Hindlimb muscle (tissue), 1 donor: ENCODE measurements at places on chromosomes 5 and 9. TPM values are rescaled to one million over a fixed set of nuclear protein-coding genes. Genes with fewer than 3 reads are reported as not detected.
A peak's percentile ranks its signal among the peaks of the same experiment; 100 is the strongest.

The MYMK gene
- polyA plus RNA-seq, result 82.7 TPM

DNA sequence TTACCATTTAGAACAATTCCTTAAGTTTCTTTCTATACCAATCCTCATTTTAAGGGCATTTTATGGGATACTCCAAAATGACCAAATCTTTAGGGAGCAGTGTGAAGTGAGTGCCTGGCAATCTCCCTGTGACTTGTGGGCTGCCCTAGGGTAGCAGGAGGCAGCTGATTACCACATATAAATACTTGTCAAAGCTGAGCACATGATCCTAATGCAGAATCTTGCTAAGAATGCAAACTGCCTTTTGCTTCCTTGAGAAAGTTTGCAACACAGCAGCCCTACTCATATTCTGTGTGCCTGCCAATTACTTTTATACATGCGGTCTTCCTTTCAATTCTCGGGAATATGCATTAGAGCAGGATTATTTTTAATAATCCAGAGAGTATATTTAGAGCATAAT is 18.2 kb upstream of the NREP start:
- DNase-seq, result no peak

The GGTA1 gene
- 10.2 TPM for polyA plus RNA-seq

The CCDC69 gene
- polyA plus RNA-seq, result 86.9 TPM

DNA sequence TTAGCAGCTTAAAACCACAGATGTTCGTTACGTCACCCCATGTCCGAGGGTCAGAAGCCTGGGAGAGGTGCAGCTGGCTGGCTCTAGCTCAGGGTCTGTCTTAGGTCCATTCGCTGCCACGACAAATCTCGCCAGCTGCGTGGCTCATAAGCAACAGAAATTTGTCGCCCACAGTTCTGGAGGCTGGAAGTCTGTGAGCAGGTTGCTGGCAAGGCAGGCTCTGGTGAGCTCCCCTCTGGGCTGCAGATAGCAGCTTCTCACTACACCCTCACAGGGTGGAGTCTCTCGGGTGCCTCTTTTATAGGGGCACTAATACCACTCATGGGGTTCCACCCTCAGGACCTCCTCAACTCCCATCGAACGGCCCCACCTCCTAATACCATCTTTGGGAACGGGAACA is 40.1 kb upstream of the FCN2 start:
- DNase-seq, result no peak

DNA sequence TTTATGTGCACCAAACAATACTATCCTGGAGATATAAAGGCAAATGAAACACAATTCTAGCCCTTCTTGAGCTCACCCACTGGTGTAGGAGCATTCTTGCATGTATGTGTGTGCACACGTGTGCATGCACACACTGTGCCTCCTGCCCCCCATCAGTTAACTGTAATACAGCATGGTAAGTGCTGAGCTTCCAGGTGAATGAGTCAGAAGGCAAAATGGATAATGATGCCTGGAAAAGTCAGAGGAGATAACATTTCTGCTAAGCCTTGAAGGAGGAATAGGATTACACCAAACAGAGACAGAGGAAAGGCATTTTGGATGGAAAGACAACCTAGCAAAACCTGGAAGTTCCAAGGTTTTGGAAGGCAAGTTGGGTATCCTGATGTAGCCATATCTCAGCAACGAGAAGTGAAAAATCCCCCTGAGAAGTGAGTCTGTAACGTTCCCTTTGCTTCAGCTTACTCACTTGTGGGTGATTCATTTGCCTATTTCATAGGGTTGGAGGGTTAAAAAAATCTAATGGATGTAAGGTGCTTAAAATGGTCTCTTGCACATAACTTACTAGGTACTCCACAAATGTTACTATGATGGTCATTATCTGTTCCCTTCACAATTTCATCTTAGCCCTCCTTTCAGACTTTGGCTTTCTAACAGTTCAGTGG is 101.4 kb upstream of the STC2 start:
- no peak for DNase-seq

GRCh38 chr5:112951124-112951702 is 25.4 kb upstream of the DCP2 start:
- no peak for DNase-seq

The ACTL7B gene
- polyA plus RNA-seq, result not detected

- DNase-seq, result no peak
Observed at GRCh38 chr9:98929071-98929470, 14.6 kb upstream of the COL15A1 start.

- peak; percentile 23 for DNase-seq
Observed at GRCh38 chr9:36772449-36773403, 200.0 kb downstream of the MELK start.

GRCh38 chr9:15354713-15355112 is 47.7 kb upstream of the TTC39B start:
- no peak for DNase-seq

GRCh38 chr5:111779922-111780292 is 22.9 kb upstream of the NREP start:
- DNase-seq, result peak; percentile 72

DNA sequence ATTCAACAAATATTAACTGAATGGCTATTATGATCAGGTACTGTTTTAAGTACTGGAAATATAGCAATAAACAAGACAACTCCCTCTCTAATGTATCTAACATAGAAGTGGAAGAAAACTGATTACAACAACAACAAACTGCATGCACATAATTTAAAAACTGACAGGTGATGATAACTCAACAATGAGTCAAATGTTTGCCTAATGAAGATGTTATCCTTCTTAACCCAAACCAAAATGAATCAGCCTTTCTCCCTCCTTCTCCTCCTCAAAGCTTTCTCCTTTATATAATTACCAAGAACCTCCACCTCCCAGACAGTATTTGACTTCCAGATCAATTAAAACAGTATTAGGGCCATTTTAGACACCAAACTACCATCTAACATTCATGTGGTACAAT is 49.3 kb downstream of the RICTOR start:
- DNase-seq, result no peak

GRCh38 chr9:135087489-135087792 is at the start of gene OLFM1:
OLFM1 (plus strand) TSS chr9:135087668; CDS start chr9:135087990, 322 bp downstream.
- DNase-seq, result peak; percentile 67

- no peak for DNase-seq
Observed at GRCh38 chr5:178341091-178341850, 108.7 kb upstream of the PHYKPL start.

- no peak for DNase-seq
Observed at GRCh38 chr5:93117751-93118531, 463.1 kb downstream of the NR2F1-AS1 start.

The QRFP gene
- 0.35 TPM for polyA plus RNA-seq

The ISL1 gene
- 0.28 TPM for polyA plus RNA-seq

DNA sequence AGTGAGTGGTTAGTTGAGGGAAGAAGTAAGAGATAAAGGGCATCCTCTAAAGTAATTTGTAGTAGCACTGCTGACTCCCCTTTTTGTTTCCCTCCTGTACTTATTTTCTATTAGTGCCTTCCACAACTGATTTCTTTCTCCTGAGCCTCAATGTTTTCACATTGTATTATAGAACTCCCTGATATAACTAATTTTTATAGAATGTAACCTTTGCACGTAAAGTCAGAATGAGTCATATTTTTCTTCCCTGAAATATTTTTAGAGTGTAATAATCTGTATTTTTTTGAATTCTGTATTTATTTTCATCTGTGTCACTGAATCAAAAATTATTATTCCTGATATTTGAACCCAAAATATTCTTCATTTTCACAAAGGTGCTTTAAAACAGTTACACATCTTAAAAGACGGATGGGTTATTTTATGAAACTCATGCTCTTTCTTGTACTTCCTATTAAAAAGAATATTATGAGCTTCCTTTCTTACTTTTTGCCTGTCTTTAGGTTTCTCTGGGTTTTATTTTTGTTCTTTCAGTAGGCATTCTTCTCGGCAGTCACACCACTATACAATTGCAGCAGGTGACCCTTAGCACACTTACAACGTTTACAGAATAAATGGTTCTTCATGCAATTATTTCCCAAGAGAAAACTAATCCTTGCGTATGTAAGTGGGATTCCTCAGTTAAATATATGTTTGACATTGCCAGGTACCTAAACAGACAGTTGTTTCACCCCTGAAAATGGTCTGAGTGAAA is 30.5 kb upstream of the DMRTA1 start:
- DNase-seq, result no peak

DNA sequence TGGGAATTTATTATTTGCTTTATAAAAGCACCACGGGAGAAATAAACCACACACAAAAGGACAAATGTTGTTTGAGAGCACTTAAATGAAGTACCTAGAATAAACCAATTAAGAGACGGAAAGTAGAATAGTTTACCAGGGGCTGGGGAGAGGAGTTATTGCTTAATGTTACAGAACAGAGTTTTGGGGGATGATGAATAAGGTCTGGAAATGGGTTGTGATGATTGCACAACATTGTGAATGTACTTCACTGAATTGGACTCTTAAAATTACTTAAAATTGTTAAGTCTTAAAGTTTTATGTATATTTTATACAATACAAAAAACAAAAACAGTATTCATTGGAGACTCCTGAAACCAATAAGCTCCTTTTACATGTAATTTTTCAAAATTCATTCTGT is 1.5 kb downstream of the ZBTB43 start:
- DNase-seq, result no peak

DNA sequence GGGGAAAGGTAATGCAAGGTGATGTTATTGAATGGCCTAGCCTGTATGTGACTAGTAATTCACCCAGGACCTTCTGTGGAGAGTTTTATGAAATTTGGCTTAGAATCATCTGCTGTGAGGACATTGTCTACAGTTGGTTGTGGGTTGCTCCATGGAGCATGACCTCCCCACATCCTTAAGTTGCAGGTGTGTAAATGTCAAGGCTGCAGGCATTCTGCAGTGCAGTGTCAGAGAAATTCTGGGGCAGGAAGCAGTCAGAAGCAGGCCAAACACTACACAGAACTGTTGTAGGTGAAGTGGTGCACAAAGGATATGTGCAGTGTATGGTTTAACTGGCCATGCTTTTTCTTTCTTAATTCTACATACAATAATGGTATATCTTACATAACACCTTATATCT is 588.3 kb downstream of the EBF1 start:
- DNase-seq, result no peak

DNA sequence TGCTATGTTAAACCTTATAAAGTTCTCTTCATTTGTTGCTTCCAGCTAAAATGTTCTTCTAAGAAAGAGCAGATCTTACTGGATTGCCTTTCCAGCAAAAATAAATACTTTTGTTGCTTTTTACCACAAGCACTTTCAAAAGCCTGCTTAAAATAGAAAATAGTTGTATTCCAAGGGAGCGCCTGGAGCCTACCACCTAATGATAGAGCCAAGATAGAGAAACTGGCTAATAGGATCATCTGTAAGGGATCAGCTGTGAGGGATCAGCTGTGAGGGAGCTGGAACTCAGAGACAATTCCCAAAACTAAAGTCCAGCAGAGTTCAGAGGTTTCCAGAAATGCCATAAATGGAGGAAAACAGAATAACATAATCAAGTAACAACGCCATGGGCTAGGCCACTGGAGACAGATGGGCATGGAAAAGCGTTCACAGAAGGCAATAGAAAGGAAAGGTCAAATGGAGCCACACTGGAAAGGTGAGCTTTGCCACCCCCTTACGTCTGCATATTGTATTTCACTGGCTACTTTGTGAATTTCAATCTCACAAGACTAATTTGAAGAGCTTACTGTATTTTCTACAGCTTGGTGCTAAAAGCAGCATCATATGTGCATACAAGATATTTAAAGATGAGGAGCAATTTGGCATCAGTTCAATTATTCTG is 140.6 kb upstream of the TLE4 start:
- DNase-seq, result no peak

DNA sequence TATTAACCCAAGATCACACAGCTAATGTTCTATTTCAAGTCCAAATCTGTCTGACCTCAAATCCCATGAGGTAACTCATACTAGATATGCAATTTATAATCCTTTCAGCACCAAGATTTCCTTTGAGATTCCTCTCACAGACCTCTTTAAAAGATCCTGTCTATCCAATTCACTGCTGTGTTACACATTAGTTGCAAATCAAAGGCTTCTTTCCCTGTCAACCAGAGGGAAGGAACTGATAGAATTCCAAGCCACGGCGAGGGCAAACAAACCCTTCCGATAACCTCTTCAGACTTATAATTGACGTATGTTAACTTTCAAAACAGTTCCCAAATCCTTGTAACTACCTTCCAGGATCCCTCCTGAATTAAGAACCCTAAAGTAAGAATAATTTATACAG is 168.9 kb downstream of the DRD1 start:
- DNase-seq, result no peak

- no peak for DNase-seq
Observed at GRCh38 chr9:137813651-137814415, 63.7 kb upstream of the CACNA1B start.

- DNase-seq, result peak; percentile 68
Observed at GRCh38 chr9:127267793-127268525, 3.4 kb downstream of the GARNL3 start.

DNA sequence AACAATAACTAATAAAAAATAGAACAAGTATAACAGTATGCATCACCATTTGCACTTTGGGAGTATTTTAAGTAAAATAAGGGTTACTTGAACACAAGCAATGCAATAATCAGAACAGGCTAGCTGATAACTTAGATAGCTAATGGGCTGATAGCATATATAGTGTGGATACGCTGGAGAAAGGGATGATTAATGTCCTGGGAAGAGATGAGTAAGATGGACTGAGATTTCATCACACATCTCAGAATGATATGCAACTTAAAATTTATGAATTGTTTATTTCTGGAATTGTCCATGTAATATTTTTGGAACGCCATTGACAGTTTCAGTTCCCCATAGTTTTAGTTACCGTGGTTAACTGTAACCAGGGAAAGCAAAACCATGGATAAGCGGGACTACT is 173.6 kb downstream of the ISL1 start:
- no peak for DNase-seq

The PITX1 gene
- 4.6 TPM for polyA plus RNA-seq

The HDHD3 gene
- 4.9 TPM for polyA plus RNA-seq

The CDKN2A gene
- polyA plus RNA-seq, result not detected

GRCh38 chr5:109516390-109516789 is 106.6 kb upstream of the PJA2 start:
- no peak for DNase-seq

- DNase-seq, result peak; percentile 48
Observed at GRCh38 chr9:86413971-86414880, 60.0 kb upstream of the TUT7 start.

DNA sequence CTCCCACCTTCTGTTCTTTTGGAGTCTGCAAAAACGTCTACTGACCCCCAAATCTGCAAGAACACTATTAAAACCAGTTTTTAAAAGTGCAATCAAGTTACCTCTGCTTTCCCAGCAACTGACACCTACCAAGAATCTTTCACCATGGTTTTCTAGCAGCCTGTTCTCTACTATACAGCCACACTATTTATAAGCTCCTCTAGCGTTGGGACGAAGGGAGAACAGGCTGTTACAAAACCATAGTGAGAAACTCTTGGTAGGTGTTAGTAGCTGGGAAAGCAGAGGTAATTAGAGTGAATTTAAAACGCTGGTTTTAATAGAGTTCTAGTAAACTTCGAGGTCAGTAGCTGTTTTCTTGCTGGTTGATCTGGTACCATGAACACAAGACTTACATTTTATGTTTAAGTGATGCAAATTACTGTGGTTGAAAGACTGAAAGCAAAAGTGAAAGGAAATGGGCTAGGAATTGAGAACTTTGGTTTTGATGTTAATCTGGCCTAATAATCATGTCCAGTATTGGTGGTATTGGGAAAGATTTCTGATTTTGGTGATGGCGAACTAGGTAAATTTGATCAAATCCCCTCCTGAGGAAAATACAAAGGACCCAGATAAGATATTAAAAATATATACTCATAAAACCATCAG is 5.3 kb downstream of the MROH2B start:
- no peak for DNase-seq

The STING1 gene
- polyA plus RNA-seq, result 49.0 TPM
